8988T (cell line): ENCODE measurements at places on chromosomes 3 and 15.

DNA sequence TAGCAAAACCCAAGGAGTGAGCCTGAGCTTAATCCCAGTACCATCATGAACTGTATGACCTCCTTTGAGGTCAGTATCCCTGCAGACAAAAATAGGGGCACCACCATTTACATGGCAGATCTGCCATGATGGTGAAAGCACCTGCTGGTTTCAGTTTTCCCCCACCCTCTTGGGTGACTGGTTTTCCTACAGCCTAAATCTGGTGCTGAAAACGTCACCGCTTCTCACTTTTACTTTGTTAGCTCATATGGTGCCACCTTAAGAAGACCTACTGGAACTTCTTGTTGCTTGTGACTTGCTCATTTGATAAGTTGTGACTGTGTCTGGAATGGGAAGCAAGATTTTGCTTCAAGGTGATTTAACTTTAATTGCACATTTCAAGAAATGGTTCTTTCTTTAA, 5.1 kb downstream of the PPP1R2 start:
- no peak for DNase-seq

DNA sequence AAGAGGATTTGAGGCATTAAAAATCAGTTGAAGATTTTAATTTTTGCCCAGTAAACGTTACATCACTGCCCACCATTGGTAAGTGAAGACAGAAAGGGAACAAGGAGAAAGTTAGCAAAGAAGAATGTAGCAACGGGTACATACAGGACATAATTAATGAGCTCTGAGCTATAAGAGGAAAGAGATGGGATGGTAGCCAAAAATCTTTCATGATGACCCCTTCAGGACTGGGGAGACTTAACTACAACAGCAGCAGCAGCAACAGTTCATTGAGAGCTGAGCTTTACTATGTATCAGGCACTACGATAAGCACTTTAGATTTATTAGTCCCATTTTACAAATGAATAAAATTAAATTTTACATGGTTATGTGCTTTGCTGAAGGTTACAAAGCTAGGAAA, 18.4 kb downstream of the EMC4 start:
- no peak for DNase-seq

DNA sequence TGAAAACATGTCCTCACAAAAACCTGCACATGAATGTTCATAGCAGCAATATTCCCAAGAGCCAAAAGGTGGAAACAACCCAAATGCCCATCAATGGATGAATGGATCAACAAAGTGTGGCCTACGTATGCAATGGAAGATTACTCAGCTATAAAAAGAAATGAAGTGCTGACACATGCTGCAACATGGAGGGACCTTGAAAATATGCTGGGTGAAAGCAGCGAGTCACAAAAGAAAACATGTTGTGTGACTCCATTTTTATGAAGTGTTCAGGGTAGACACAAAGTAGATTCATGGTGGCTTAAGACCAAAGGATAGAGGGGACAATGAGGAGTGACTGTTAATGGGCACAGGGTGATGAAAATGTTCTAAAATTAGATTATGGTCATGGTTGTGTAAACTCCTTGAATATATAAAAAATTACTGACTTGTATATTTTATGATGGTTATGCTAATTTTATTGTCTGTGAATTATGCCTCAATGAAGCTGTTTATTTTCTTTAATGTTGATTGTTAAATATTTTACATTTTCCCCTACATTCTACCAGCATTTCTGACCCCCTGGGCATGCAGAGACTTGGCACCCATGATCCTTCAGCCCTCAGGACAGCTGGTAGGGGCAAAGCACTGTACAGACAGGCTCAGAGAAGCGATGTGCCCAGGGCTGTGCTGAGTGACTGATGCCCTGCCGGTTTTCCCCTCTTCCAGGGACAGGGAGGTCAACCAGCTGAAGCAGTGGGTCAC, 37.8 kb downstream of the CFAP100 start:
- no peak for DNase-seq

- DNase-seq, result no peak
These were observed 69.6 kb upstream of the PPIB start for GRCh38 chr15:64232400-64232799.
